ENCODE measurements at places on chromosomes 12 and 14. TPM values are rescaled to one million over a fixed set of nuclear protein-coding genes. Genes with fewer than 3 reads are reported as not detected.

TBX3 gene
- total RNA-seq = 28.3 TPM

TMEM106C gene
- total RNA-seq = 66.8 TPM

DNA sequence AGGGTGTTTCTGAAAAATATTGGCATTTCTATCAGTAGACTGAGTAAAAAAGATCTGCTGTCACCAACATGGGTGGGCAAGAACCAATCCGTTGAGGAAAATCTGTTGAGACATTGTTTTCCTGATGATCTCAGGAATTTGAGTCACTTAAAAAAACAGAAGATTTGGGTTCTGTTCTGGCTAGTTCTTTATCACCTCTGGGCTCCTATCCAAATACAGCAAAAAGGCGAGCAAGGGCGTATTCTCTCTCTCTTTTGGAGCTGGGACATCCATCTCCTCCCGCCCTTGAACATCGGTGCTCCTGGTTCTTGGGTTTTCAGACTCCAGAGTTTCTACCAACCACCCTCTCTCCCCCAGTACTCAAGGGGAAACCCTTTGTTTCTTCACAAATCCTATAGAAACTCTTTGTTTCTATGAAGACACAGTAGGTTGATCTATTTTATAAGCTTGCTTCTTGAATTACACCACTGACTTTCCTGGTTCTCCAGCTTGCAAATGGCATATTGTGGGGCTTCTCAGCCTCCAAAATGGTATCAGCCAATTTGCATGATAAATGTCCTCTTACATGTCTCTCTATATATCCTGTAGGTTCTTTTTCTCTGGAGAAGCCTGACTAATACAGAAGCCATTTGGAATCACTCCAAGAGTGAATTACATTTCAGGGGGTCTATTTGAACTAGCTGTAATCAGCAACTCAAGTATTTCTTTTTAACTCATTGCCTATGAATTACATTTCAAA is 263.9 kb upstream of the TMTC1 start:
- DNase-seq = peak; percentile 56
- no peaks in the 10 kb centered on the region for H3K4me1 ChIP-seq
- H3K27ac ChIP-seq = no peak overlapping the region
- no peaks in the 10 kb centered on the region for H3K27me3 ChIP-seq
- no peak overlapping the region for H3K4me3 ChIP-seq

COL2A1 gene
- 0.06 TPM for total RNA-seq
